PC-9 (cell line): ENCODE measurements at places on chromosomes 2 and 18. TPM values are rescaled to one million over a fixed set of nuclear protein-coding genes. Genes with fewer than 3 reads are reported as not detected.
A peak's percentile ranks its signal among the peaks of the same experiment; 100 is the strongest.

DNA sequence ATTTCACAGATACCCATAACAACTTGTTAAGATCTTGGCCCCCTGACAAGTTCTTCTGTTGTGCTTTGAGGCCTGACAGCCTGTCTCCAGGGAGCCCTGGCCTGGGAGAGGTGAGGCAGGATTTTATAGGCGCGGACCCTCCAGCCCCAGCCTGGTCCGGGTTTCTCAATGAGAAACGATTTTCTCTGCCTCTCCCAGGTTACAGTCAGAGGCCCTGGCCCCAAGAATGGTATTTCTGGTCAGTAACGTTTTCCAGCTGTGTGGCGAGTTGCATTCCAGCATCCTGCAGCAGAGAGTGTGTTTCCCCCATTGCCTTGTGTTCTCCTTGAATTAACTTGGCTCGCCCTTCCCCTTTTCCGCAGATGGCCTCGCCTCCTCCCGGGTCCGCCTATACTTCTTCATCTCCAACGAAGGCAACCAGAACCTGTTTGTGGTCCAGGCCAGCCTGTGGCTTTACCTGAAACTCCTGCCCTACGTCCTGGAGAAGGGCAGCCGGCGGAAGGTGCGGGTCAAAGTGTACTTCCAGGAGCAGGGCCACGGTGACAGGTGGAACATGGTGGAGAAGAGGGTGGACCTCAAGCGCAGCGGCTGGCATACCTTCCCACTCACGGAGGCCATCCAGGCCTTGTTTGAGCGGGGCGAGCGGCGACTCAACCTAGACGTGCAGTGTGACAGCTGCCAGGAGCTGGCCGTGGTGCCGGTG lies 3.0 kb downstream of the INHBB start:
- DNase-seq, result peak; percentile 24

GPR75 gene
- 1.8 and 3.7 TPM in 2 replicates for total RNA-seq

NTSR2 gene
- total RNA-seq, result not detected in 2 replicates

FOXI3 gene
- total RNA-seq, result not detected in 2 replicates

DNA sequence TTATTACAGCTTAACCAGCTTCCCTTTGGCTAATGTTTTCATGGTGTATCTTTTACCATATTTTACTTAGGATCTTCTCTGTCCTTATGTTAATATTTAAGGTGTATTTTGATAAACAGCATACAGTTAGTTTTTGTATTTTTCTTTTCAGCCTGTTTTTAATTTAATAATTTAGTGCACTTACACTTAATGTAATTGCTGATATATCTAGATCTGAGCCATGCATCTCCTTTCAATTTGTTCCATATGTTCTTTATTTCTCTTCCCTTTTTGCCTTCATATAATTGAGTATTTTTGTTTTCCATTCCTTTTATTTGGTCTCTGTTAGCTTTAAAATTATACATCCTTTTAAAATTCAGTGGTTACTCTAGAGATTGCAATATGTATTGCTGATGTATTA lies 78.8 kb downstream of the SMC6 start:
- no peak for DNase-seq

DNA sequence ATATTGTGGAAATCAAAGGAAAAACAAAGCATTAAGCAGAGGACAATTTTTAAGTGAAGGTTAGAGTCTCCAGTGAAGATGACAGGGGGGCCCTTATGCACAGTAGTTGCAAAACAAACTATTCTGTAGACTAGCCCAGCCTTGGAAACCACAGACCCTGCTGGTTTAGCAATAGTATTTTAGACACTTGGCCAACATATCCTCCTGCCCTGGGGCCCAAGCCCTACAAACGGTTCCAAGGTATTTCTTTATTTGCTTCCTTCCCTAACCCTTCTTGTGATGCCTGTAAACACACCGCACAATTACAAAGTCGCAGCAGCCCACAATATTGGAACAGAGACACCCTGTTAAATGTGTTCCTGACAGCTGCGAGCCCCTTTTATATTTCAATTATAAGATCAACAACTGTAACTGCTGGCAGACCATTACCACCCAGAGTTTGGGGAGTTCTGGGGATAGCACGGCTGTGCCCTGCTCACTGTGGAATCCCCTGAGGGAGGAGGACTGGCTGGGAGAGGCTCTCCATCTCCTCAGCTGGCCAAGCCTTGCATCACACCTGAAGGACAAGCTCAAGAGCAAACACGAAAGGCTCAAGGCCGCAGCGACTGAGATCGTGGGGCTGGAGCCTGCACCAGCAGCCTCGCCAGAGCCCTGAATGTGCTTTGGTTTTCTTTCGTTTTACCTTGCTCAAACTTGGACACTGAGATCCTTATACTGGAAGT lies 282.2 kb upstream of the ATP5MC3 start:
- DNase-seq, result no peak

- DNase-seq, result no peak
Observed at GRCh38 chr18:48656582-48656981, 117.8 kb downstream of the CTIF start.

- DNase-seq, result no peak
Observed at GRCh38 chr2:3470166-3470651, 49.1 kb downstream of the ADI1 start.

DNA sequence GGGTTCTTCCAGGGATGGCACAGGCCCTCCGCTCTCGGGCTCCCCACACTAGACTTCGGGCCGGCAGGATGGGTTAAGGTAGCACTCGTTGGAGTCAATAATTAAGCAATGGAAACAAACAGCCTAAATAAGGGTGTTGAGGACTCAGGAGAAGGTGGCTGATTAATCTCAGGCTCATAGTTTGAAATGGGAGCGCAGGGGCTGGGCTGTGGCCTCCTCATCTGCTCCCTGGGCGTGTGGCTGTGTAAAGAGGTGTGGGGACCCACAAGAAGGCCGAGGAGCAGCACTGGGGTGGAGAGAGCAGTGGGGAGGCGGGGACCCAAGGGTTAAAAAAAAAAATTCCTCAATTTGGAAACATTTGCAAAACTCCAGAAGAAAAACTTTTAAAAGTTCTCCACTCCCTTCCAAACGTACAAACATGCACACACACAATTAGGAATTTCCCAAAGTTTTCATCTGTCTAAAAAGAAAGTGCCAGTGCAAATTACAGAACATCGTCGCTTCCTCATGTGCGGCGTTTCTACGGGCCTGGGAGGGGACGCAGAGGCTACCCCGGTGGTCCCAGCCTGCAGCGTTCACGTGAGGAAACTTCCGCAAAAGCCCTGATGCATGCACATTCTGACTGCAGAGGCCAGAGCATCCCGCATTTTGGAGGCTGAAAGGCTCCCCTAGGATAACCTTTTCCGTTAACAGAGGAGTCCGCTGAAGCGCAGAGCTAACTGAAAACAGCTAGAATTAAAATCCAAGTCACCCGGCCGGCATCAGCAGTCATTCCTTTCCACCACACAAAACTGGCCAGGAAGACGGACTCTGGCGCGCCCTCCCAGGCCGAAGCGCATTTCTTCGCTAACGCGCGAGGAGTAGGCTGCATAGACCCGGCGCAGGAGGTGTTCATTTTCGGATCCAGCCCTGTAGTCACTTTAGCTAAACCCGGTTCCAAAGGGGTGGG lies 1.0 kb upstream of the TUBB6 start:
- DNase-seq, result no peak

- no peak for DNase-seq
Observed at GRCh38 chr2:119672161-119672862, 6.7 kb upstream of the TMEM177 start.

GRCh38 chr2:98502556-98503335 lies 58.1 kb downstream of the INPP4A start:
- peak; percentile 87 for DNase-seq

DNA sequence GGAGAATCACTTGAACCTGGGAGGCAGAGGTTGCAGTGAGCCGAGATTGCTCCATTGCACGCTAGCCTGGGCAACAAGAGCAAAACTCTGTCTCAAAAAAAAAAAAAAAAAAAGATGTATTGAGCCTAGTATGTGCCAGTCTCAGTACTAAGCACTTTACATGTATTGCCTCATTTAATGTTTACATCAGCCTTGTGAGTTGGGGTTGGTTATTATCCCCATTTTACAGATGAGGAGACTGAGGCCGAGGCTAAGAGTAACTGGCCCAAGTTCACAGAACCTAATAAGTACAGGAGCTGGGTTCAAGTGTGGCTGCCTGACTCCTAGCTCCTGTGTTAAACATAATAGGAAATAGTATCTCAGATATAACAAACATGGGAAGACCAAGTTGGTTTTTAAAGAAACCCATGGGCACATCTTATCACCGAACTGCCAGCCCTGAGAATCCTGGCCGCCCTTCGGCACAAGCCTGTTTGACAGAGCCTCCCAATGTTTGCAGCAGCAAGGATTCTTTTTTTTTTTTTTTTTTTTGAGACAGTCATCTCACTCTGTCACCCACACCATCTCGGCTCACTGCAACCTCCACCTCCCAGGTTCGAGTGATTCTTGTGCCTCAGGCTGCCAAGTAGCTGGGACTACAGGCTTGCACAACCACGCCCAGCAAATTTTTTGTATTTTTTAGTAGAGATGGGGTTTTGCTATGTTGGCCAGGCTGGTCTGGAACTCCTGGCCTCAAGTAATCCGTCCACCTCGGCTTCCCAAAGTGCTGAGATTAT lies 24.2 kb upstream of the GMPPA start:
- DNase-seq, result no peak

DNA sequence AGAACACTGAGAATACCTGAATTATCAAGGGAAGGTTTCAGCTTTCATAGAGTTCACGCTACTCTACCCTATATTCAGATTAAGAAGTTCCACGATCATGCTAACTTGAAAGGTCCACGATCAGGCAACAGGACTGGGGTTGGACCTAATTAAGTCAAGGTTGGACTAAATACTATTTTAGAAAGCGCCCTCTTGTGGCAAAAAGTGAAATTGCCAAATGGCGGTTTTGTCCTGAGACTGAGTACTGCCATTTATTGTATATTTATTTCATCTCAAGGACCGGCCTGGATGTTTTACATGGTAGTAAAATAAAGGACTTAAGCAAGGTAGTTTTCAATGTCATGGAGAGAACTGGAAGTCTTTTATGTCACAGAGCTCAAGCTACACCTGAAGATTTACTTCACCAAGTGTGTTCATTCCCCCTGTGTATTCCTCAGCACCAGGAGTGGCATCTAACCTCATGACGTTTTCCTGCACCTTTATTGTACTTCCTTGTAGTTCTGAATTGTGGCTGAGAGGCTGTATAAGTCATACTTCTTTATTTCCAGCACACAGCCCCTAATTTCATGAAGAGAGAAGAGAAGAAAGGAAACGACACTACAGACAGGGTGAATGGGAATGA lies 56.8 kb downstream of the SRD5A2 start:
- DNase-seq, result peak; percentile 45

- DNase-seq, result no peak
Observed at GRCh38 chr18:6215888-6216287, 198.8 kb downstream of the L3MBTL4 start.

KCNE4 gene
- total RNA-seq, result 0.11 TPM in 1 of 2 replicates, not detected in the other

- DNase-seq, result peak; percentile 34
Observed at GRCh38 chr2:134181219-134181618, 72.7 kb upstream of the MGAT5 start.

- no peak for DNase-seq
Observed at GRCh38 chr2:59888015-59888414, 665.4 kb downstream of the BCL11A start.

CHST10 gene
- not detected in 2 replicates for total RNA-seq

DNA sequence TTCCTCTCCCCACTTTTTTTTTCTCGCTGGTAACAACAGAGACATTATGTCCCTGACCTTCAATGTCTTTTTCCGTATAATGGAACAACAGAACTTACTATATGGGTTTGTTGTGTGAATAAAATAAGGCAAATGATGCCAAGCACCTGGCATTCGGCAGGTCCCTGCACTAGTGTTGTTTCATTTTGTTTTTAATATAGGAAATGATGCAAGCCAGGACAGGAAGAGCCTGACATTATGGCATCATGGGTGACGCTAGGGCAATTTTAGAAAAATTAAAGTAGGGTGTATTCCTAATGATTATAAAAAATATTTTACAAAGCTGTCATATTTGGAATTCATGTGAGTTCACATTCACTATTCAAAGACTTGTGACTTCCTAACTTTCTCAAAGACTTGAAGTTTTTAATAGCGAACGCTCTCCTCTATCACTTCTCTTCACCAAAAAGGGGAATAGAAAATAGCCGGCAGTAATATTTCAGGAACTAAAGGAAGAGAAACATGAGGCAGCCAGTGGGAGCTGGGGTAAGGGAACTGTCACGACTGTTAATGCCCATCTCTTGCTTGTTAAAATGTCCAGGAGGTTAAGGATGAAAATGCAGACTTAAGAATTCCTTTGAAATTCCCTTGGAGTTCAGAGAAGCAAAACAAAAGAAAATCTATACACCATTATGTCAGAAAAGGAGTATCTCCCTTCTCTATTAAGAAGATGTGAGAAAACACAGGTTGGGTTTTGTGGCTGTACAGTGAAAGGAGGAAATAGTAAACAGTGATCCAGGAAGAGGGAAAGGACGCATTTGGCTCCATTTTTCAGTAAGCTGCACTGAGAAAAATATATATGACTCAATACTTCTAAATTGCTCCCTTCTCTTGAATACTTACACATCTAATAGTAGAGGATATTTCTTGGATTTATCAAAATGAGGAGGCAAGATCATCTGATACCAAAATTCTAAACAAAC lies 60.2 kb downstream of the DPP4 start:
- DNase-seq, result no peak

DNA sequence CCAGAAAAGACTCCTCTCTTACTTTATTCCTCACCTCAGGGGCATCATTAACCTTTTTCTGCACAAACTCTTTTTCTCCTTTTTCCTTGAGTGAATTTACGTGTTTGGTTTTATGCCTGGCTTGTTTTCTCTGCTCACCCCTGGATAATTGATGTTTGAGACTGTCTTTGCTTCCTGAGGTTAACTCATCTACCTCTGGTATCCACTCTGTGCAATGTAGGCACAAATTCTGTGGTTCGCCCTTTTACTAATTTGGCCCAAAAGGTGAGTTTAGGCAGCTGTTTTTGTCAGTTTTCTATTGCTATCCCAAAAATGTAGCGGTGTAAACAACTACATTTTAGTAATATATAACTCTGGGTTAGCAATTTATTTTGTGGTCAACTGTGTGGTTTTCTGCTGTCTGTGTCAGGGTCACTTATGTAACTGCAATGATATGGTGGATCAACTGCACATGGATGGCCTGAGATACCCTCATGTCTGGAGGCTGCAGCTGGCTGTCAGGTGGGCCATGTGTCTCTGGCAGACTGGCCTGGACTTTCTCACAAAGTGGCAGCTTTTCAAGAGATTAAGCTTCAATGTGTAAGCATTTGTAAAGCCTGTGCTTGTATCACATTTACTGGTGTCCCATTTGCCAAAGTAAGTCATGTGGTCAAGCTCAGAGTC lies 329.7 kb downstream of the FSIP2 start:
- no peak for DNase-seq

- no peak for DNase-seq
Observed at GRCh38 chr2:97948926-97949325, 46.8 kb downstream of the TMEM131 start.
